ENCODE measurements at places on chromosomes 12 and 14. TPM values are rescaled to one million over a fixed set of nuclear protein-coding genes. Genes with fewer than 3 reads are reported as not detected.

- DNase-seq = no peak
Measured at GRCh38 chr12:98618952-98619351, 25.5 kb downstream of the SLC25A3 start.

DNA sequence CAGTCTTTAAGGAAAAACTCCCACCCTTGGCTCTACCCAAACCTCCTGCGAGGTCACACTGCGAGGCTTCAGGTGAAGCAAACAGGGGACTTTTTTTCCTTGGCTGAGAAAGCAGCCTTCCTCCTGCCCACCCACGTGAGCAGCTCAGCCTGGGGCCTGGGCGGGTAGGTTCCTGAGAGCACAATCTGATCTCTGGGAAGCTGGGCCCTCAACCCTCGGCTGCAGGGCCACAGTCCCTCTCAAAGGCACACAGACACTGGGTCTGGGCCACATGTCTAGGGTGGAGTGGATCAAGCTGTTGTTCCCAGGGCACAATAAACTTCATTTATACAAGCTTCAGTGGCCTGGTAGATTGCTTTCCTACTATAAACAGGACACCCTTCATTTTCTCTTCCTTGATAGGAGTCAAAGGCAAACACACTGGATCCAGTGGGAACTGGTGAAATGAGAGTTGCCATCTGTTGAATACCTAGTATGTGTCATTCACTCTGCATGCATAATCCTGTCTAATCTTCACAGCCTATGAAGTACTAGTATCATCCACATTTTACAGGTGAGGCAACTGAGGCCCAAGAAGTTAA lies 41.3 kb upstream of the PNMA1 start:
- no peak for DNase-seq

DNA sequence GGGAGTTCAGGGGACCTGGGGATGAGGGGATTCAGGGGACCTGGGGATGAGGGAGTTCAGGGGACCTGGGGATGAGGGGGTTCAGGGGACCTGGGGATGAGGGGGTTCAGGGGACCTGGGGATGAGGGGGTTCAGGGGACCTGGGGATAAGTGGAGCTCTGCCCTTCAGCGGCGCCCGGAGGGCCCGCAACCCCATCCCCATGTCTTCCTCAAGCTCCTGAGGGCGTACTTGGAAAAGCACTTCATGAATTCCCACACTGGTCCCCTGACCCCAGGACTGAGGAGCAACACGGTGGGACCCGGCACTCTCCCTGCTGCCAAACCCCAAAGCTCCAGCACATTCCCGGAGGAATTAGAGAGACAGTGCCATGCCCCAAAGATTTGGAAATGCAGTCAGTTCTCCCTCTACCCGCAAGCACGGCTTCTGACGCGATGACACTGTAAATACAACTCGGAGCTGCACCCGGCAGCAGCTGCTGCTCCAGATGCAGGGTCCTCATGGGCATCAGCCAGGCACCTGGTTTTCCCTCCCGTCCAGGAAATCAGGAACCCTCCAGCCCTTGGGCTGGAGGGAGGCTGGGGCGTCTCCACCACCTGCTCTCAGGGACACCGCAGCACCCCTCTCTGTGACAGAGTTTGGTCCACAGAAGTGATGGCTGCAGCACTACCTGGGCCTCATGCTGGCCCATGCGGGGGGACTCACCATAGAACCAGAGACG lies 32.8 kb upstream of the C14orf180 start:
- DNase-seq = no peak

DNA sequence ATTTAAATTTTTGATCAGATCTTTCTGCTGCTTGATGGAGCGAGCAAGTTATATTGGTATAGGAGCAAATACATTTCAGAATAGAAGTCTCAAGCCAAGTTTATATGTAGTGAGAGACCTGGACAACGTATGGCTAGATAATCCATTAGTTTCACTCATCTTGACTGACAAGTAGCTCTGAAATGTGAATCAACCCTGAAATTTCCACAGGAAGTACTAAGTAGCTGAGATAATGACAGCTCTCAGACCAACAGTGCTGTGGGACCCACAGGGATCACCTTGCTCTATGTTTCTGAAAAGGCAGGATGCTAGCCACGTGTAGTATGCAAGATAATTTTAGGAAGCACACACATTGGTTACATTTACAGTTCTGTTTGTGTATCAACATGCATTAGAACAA lies 258.6 kb upstream of the FOXN3 start:
- no peak for DNase-seq

- DNase-seq = no peak
Measured at GRCh38 chr12:105092336-105092735, 8.1 kb upstream of the ALDH1L2 start.

DNA sequence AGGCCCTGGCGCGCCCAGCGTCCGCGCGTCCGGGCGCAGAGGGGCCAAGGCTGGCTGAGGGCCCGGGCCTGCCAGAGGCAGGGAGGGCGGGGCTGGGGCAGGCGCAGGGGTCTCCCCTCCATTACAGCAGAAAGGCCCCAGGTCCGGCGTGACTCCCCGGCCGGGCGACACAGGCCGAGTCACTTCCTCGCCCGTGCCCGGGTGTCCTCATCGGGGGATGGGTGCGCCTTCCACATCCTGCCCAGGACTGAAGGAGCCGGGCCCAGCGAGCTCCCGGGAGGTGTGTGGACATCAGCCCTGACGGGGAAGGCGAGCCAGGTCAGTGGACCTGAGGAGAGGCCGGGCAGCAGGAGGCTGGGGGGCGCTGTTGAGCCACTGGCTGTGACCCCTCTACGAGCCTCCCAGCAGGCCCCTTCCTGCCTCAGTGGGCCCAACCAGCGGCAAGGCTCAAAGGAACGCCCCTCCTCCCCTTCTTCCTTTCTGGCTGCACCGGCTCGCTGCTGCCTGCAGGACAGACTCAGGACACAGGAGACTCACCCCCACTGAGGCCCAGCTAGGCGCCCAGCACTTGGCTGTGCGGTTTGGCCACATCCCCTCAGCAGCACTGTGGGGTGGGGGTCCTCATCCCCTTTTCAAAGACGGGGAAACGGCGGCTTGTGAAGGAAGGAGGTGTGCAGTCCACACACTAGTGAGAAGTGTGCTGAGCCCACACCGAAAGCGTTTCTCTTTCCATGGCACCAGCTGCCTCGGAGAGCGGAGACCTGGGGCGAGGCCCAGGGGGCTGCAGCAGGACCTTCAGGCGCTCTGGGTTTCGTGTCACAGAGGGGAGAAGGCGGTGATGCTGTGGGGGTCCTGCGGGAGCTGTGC lies 606 bp downstream of the TNFAIP2 start:
- DNase-seq = no peak

DNA sequence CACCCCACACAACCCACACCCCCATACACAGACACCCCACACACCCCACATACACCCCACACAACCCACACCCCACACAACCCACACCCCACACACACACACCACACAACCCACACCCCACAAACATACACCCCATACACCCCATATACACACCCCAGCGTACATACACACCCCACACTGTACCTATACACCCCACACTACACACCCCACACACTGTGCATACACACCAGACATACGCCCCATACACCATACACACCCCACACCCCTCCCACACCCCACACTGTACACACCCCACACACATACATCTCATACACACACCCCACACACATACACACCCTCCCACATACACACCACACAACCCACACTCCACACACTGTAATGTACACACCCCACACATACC lies 80.2 kb downstream of the NOC4L start:
- DNase-seq = no peak

Gene CLEC7A
- 1.5 TPM for polyA plus RNA-seq

Data from forelimb muscle (tissue), 1 donor.